Vagina (tissue), 2 donors: ENCODE measurements at places on chromosomes 12 and 14.

DNA sequence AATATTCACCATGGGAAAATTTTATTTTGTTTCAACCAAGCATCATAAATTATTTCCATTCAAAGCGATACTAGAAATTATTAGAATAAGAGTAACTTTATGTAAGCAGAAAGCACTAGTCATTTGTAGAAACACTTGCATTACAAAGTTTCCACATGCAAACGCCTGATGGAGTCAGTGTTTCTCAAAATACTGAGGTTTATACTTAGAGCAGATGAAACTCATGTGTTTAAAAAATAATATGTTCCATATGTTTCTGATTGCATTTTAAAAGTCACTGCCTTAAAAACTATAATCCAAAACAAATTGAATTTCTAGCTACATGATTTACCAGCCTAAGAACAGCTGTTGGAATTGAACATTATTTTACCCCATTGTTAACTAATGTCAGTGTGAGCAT lies 1246.4 kb downstream of the SLC16A7 start:
- no peak for DNase-seq

DNA sequence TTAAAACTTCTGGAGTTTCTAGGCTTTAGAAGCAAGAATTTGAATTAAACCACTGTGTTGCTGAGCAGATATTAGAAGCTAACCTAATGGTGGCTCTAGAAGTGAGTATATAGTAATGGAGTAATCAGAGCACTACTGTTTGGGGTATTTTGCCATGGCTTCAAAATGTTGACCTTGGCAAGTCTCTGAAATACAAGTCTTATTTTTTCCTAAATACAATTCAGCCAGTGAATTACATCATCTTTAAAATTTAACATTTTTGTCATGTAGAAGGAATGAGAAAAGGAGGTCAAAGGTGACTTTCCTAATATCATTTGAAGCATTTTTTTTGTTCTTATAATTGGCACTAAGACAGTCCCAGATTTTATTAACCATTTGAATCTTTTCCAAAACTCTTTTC lies 25.2 kb downstream of the PMCH start:
- no peak for DNase-seq

DNA sequence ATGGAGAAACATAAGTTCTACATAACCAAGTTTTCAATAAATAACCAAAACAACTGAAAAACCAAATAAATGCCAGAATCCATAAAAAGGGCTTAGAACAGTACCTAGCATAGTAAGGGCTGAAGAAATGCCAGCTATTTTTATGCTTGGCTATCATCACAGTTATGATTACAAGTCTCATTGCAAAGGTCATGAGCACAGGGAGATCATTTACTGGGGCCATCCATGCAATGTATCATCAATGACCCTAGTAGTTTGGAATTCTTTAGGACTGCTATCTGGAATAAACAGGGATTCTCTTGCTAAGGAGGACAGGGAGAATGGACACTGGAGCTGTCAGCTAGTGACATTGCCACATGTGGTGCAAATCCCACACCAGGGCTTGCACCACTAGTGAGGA lies 92.5 kb upstream of the NAP1L1 start:
- no peak for DNase-seq

DNA sequence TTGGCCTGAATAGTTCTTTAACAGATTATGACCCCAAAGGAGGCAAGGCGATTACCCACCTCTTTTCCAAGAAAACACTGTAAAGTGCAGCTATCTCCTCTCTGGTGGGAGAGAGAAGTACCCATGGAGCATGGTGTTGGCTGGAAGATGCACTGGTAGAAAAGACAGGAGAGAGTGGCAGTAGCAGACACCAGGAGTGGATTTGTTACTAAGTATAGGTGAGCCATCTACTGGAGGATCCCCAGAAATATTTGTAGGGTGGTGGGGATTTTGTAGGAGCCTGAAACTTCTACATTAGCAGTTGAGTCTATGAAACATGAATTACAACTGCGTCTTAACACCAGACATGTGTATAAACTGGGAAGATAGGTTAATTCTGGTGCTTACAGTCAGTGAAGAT lies 148.0 kb downstream of the SLC38A4 start:
- DNase-seq, result no peak

DNA sequence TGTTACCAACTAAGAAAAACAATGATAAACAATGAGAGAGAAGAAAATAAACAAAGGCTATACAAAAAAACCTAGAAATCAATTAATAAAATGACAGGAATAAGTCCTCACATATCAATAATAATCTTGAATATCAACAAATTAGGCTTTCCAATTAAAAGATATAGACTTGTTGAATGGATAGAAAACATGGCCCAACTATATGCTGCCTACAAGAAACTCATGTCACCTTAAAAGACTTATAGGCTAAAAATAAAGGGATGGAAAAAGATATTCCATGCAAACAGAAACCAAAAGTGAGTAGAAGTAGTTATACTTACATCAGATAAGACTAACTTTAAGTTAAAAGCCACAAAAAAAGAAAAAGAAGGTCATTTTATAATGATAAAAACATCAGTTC lies 183.9 kb downstream of the MYRFL start:
- no peak for DNase-seq
